Ureter (tissue), 1 donor: ENCODE measurements at places on chromosomes 12 and 14.

DNA sequence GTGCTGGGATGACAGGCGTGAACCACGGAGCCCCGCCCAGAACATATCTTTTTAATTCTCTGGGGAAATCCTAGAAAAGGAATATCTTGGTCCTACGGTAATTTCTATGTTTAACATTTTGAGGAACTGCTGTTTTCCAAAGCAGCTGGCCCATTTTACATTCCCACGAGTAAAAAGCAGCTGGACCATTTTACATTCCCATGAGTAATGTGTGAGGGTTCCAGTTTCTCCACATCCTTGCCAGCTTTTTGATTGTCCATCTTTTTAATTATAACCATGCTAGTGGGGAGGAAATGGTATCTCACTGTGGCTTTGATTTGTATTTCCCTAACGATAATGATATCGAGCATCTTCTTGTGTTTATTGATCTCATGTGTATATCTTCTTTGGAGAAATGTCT is 4.4 kb upstream of the P2RX4 start:
- DNase-seq = no peak

- no peak for DNase-seq
Observed at GRCh38 chr12:5247144-5247543, 184.8 kb upstream of the NTF3 start.

DNA sequence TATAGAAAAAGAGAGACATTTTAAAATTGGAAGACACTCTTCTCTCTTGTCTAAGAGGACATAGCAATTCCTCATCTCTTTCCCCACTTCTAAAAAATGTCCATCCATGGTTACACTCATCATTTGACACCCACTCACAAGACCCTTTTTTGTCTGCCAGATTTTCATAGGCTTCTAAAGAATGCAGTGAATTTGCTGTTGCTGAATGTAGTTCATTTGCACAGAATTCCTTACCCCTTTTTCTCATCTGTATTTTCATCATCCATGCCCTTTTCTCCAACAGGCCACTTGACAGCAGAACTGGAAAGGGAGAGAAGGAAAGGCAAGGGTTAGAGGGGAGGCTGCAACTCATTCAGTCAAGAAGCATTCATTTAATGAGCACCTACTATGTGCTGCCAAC is 128.0 kb downstream of the NUAK1 start:
- no peak for DNase-seq

- no peak for DNase-seq
Observed at GRCh38 chr14:34043627-34044372, 92.9 kb upstream of the EGLN3 start.

DNA sequence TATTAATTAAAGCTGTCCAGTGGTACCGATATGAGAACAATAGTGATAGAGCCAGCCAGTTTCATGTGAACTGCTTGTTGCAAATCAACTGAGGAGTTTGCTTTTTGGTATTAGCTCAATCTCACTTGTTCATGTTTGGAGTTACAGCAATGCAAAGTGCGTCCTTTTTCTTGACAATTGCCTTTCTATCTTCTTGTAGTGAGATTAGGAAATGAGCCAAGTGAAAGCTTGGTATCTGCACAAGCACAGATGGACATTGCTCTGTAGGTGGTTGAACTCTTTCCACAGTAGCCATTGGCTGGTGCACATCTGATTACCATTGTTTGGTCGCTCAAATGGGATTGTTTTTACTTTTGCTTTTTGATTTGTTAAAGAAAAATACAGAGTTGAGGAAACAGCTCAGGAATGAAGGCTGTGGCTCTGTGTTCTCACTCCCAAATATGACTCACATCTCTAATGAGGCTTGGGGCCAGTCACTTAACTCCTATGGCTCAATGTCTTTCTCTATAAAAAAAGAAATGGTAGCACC is 241.4 kb downstream of the BMP4 start:
- DNase-seq = no peak

DNA sequence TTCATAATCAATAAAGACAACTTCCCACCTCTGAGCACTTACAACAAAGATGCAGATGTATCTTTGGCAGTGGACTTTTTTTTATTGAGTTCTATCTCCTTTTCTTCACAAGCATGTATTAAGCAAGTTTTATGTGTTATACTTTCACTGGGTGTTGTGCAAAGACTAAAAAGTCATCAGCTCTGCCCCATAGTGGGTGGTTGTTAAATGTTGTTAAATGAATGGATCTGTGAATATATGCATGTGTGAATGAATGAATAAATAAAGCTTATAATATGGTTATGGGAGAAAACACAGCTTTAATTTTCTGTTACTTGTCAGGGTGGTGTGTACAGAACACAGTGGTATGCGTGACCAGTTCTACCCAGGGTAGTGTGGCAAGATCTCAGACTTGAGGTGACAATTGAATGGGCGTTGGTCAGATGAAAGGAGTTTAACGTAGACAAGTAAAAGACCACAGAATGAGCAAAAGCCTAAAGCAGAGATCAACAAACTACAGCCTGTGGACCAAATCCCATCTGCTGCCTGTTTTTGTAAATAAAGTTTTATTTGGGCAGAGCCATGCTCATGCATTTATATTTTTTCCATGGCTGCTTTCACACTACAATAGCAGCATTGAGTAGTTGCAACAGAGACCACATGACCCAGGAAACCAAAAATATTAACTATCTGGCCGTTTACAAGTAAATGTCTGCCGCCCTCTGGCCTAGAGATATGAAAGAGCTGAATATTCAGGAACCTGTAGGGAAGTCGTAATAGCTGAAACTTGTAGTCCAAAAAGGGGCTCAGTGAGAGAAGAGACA is 207.4 kb upstream of the EEA1 start:
- DNase-seq = no peak

DNA sequence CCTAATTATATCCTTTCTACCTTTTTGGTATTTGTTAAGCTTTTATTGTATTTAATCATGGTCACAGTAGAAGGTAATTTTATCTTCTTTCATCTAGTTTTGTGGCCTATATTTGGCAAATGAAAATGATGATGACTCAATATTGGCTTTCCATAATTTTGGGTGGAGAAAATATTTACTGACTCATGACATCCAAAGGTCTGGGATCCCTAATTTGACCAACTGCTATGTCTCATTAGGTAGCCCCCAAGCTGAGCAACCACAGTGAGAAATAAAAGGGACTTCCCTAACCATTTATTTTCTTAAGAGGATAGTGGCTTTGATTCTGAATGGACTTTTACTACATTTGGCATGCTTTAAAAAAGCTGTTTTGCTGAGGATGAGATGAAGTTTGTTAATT is 289.5 kb downstream of the RMST start:
- no peak for DNase-seq

GRCh38 chr14:67887478-67887877 is 67.9 kb downstream of the RAD51B start:
- no peak for DNase-seq

- no peak for DNase-seq
Observed at GRCh38 chr12:57258977-57259970, 8.3 kb upstream of the STAC3 start.

DNA sequence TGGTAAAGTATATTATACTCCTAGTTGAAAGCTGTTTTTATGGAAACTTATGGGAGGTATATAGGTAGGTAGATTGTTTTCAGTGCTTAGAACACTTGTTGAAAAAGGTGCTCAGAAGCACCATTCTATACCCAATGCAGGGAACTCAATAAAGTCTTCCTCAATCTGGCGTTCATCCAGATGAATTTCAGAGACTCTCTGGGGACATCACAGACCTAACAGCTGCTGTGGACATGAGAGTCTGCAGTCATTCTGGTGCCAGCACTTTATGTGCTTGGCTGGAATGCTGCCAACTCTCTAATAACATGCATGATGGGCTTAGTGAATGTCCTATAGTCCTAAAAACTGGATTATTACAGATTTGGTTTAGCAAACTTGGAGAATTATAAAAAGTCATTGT is 115.9 kb downstream of the NTN4 start:
- no peak for DNase-seq

- no peak for DNase-seq
Observed at GRCh38 chr12:66190519-66191370, 1.7 kb downstream of the IRAK3 start.

DNA sequence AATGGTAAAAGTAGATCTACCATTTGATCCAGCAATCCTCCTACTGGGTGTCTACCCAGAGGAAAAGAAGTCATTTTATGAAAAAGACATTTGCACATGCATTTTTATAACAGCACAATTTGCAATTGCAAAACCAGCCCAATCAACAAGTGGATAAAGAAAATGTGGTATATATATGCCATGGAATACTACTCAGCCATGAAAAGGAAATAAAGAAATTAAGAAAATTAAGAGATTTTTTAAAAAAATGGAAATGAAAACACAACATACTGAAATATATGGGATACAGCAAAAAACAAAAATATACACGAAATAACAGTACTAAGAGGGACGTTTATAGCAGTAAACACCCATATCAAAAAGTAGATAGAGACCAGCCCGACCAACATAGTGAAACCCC is 58.9 kb downstream of the ACSM4 start:
- no peak for DNase-seq

- peak; percentile 69 for DNase-seq
Observed at GRCh38 chr14:55271572-55272298, 514 bp downstream of the FBXO34 start.

- no peak for DNase-seq
Observed at GRCh38 chr14:68195126-68195525, 375.5 kb downstream of the RAD51B start.
